ENCODE measurements at places on chromosomes 7 and 10.

- no peak for DNase-seq
These were observed 458.5 kb downstream of the TFEC start for GRCh38 chr7:115572111-115572510.

GRCh38 chr7:3043544-3044371, at the start of gene CARD11:
TSS of gene CARD11 (minus strand) at chr7:3043867. CDS start at chr7:2958506, 85,361 bp downstream.
- no peak for DNase-seq

GRCh38 chr10:121183236-121183635, 332.1 kb downstream of the WDR11 start:
- no peak for DNase-seq

- no peak for DNase-seq
These were observed 34.8 kb downstream of the LRRC4 start for GRCh38 chr7:127996253-127997071.

DNA sequence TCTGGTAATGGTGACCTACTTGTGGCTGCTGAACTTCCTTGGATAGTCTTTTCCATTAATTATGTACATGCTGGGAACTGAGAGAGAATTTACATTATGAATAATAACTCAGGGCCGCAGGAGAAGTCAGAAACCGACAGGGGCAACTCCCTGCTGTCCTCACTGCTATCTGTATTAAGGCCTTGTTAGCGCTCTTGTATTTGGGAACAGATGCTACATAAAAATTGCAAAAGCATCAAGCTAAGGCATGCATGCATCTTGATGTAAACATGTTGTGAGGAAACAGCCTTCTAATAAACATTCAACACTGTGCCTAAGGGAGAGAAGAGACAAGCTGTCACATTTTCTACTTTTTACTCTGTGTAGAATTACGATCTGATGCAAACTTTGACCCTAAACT, 158.4 kb downstream of the PARD3 start:
- DNase-seq = no peak

- no peak for DNase-seq
These were observed 780.3 kb downstream of the SUGCT start for GRCh38 chr7:40915071-40915470.

DNA sequence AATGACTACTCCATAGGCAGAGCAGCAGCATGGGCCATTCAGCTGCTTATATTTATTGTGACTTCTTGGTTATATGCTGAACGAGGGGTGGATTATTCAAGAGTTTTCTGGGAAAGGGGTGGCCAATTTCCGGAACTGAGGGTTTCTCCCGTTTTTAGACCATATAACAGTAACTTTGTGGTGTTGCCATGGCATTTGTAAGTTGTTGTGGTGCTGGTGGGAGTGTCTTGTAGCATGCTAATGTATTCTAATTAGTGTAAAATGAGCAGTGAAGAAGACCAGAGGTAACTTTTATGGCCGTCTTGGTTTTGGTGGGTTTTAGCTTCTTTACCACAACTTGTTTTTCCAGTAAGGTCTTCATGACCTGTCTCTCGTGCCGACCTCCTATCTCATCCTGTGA, 139.6 kb downstream of the KLF6 start:
- no peak for DNase-seq

DNA sequence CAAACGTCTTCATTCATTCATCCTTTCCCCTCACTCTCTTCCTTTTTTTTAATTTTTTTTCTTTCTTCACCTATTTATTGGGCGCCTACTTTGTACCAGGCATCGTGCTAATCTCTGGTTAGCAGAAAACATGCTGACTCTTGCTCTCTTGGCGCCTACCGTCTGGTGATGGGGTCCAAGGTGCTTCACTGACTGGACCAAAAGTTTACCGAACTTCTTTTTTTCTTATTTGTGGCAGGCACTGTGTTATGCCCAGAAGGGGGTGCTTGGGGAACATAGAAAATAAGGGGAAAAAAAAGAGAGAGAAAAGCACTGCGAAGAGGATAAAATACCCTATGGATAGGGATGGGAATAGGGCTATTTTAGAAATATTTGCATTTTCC, 505 bp upstream of the FAM204A start:
- no peak for DNase-seq

- no peak for DNase-seq
These were observed 9.9 kb upstream of the GSAP start for GRCh38 chr7:77426052-77426404.

- DNase-seq = no peak
These were observed 78.1 kb upstream of the SLC25A13 start for GRCh38 chr7:96400001-96400400.

GRCh38 chr7:101932083-101932482, 114.7 kb downstream of the CUX1 start:
- DNase-seq = no peak

DNA sequence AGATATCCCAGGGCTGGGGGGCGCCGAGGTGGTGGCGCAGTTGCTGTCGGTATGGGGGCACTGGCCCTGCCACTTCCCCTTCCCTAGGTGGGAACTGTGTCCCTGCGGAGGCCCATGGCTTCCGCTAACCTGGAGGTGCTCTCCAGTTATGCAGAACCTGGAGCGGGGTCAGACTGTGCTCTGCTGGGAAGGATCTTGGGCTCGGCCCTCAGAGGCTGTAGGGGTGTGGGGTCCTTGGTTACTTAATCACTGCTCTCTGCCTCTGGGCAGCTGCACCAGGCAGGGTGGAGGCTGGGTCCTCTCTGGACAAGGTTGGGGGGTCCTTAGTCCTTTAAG, 2.4 kb downstream of the BRI3 start:
- DNase-seq = no peak

GRCh38 chr7:98163704-98164494, 47.3 kb upstream of the BHLHA15 start:
- no peak for DNase-seq

DNA sequence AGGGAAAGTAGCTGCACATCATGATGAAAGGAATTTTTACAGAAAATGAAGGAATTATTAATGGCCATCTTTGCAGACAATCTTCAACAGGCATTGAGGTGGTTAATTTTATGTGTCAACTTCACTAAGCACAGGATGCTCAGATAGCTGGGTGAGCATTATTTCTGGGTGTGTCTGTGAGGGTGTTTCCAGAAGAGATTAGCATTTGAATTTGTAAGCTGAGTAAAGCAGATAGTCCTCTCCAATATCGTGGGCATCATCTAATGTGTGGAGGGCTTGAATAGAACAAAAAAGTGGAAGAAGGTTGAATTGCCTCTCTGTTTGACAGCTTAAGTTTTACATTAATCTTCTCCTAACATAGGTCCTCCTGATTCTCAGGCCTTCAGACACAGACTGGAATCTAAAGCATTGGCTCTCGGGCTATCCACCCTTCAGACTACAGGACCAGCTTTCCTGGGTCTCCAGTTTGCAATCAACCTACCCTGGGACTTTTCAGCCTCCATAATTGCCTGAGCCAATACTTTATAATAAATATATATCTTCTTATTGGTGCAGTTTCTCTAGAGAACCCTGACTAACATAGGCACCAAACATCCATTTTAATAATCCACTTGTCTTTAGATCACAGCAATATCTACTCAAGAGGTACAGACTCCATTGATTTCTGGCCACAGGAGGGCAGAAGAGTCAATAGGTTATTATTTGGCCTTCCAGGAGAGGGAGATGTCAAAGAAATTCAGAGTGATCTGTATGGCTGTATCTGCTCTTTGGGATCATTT, 10.5 kb upstream of the CRPPA start:
- peak; percentile 3 for DNase-seq

GRCh38 chr10:48317321-48317990, 11.0 kb downstream of the MAPK8 start:
- no peak for DNase-seq

DNA sequence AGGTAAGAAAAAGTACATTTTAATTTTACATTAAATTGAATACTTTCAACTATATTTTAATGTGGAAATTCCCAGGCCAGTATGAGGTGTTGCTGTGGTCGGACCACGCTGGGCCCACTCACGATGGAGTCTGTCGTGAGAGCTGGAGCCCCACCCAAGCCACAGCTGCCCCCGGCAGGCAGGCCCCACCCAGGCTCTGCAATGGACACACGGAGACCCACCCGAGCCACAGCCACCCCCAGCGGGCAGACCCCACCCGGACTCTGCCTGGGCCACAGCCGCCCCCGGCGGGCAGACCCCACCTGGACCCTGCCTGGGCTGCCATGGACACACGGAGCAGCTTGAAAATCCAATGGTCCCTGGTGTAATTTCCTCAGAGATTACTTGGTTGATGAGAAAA, 141.3 kb downstream of the PTPRN2 start:
- no peak for DNase-seq

- no peak for DNase-seq
These were observed 61.6 kb downstream of the ENO4 start for GRCh38 chr10:116910910-116911309.

- no peak for DNase-seq
These were observed 84.7 kb downstream of the MAPK8 start for GRCh38 chr10:48390933-48391845.

DNA sequence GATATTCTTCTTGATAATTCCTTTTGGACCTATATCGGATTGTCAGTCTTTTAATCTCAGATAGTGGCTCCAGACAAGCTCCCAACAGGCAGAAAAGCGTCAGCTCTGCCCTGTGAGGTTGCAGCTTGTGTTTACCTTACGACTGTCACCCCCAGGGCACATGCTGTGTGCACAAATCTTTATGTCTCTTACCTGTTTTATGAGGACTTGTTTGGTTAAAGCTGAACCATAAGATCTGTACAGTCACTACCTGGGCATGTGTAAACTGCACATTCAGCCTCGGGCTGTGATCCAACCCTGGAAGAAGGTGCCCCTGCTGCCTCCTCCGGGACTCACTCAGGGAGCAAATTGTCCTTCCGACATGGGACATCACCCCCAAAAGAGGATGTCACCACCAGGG, 119.8 kb downstream of the GALNT17 start:
- no peak for DNase-seq

DNA sequence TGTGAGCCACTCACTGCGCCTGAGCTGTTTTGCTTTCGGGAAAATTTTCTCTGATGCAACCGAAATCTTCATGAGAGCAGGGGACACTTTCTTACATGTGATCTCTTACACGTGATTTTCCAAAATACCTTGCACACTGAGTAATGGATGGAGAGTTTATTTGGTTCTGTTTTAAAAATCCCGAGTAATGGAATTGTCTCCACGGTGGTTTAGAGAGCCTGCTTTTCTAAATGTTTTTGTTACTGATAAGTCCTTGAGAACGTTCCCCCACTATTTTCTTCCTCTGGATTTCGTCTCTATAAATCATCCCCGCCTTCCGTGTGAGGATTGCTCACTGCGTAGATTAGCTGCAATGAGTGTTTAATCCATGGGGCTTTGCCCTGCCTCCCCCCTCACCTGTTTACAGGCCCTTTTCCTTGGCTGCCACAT, 25.7 kb downstream of the CAMK1D start:
- no peak for DNase-seq

DNA sequence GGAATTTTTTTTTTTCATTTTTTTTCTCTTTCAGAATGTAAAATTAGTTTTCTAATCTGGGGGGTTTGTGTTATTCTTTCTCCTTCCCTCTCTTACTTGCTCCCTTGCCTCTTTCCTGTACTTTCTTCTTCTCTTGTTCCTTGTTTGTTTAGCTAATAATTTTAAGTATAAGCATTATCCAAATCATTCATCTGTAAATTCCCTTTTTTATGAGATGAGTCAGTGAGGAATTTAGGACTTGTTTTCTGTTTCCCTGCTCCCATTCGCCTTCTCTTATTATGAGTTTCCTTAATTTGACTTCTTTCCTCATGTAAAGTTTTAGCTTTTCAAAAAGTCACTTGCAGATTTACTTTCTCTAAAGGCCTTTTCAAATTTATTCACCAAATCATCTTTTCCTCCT, 154.6 kb upstream of the ETV1 start:
- DNase-seq = no peak

- DNase-seq = no peak
These were observed 880 bp downstream of the HERC4 start for GRCh38 chr10:68074031-68074774.

DNA sequence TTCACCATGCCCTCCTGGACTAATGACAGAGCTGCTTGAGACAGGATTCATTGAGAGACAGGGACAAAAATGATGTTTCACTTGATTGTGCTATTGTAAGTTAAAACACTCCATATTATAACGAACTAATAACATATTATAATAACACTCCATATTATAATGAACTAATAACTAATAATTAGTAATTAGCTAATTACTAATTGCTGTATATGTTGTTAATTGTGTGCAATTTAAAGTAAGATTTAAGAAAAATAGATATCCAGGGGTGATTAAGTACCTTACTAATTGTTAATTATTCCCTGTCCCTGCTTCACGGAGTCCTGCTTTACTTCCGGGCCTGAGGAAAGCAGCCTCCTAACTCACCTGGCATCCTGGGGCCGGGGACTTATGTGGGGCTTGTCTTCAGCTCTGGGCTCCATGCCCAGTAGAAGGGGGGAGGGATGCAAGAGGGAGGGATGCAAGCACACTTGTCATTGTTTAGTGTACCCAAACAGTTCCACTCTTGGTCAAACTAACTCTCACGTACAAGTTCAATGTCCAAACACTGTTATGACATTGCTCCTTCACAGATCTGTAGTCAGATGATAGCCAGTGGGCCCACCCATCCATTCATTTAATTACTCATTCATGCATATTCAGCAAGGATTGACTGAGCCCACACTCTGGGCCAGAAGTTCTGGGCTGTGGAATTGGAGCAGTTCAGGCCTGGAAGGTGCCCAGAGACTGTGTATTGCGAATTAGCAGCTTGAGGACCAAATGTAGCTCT, 53.8 kb downstream of the COL13A1 start:
- DNase-seq = no peak

DNA sequence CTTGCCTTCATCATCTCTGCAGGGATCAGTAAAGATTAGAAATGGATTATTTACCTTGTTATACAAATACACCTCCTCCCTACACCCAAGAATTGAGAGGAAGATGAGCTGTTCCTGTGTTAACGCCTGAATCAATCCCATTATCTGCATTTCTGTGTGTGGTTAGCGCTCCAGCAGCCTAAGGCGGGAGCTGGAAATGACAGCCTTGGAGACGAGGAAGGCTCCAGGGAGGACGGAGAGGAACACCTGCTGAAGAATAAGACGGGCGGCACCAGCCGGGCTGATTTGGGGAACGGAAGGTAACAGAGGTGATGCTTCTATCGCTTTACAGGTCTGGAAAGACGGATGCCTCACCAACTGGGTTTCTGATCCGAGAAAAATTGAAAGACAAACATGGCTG, 34.2 kb upstream of the DDC start:
- DNase-seq = peak; percentile 34

GRCh38 chr7:20744954-20745446, 41.7 kb downstream of the SP8 start:
- no peak for DNase-seq

DNA sequence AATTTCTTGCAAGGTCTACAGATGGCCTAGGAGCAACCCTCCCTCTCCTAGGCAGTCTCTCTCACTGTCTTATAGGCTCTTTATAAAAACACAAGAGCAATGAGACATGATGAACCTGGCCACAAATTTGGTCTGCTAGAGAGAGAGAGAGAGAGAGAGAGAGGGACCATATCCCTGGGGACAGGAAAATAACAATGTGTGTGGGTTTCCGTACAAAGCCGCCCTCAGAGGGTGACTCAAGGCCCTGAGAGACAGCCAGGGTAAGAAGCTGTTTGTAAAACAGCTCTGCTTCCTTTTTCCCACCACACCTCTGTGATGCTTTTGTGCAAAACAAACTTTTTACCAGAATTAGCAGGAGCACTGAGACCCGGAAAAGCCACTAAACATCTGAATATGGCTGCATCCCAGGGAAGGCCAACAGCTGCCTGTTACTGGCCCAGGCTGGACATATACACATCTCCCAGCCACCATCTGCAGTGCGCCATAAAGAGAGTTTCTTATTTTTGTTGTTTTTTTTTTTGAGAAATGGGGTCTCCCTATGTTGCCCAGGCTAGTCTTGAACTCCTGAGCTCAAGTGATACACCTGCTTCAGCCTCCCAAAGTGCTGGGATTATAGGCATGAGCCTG, 18.4 kb downstream of the GIMAP5 start:
- DNase-seq = no peak
